NCI-H1105 (cell line): ENCODE measurements at places on chromosomes 3 and 15.

GRCh38 chr3:5013021-5013906 lies 34.0 kb downstream of the BHLHE40 start:
- no peak for DNase-seq

GRCh38 chr3:152745646-152746045 lies 89.3 kb upstream of the P2RY1 start:
- DNase-seq: no peak

GRCh38 chr3:44252332-44252959 lies 10.8 kb downstream of the TOPAZ1 start:
- DNase-seq: peak; percentile 18

- no peak for DNase-seq
Measured at GRCh38 chr3:47057212-47057671, 77.8 kb downstream of the NBEAL2 start.
